ENCODE measurements at places on chromosomes 16 and 17.

DNA sequence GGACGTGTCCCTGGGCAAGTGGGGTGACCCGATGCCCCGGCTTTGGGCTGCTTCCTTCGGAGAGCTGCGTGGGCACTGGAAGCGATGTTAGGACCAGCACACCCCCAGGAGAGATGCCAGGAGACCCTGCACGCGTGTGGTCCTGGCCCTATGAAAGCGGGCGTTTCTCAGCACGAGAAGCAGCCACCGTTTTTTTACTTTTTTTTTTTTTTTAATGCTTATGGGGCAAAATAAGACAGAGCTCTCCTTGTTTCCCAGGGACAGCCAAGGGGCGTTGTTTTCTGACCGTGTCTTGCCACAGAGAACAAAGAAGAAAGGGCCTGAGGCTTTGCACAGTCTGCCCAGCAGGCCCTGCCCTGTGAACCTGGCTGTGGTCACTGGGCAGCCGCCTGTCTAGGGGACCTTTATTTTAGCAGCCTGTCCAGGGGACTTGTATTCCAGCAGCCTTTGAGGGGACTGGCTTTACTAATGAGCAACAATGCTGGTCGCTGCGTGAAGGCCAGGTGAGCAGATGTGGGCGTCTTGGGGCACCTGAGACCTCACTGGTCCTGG, 996 bp downstream of the SLC25A10 start:
- no peak for DNase-seq

DNA sequence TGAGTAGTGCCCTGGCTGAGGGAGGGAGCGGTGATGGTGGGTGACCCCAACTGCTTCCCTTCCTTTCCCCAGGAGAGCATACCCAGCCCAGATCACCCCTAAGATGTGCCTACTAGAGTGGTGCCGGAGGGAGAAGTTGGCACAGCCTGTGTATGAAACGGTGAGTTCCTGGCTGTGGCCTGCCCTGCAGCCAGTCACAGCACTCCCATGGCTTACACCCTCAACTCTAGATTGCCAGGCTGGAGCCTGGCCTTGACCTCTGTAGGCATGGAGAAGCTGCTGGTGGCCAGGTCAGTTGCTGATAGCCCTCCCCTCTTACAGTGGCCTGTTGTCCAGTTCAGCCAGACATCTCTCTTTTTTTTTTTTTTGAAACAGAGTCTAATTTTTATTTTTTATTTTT, 8.6 kb upstream of the NFATC3 start:
- DNase-seq = no peak

GRCh38 chr17:36671144-36671543, 69.8 kb downstream of the MRM1 start:
- no peak for DNase-seq

DNA sequence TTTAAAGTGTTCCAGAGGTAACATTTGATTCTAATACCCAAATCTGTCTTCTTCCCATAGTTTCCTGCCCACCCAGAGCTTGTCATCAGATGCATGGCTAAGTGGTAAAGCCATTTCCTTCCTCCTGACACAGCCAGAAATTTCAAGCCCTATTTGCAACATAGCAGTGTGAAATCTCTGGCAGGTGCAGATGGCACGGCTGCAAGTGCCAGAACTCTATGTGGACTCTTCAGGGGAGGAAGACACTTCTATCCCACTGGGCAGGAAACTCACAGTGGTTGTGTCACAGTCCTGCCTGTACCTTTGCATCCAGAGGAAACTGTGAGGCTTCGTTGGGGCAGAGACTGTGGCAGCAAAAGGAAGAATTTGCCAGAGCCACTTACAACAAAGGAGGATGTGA, 13.2 kb downstream of the DYNLRB2 start:
- no peak for DNase-seq

- no peak for DNase-seq
Observed at GRCh38 chr17:68238871-68239253, 9.0 kb upstream of the AMZ2 start.

- no peak for DNase-seq
Observed at GRCh38 chr17:78512976-78513375, 64.2 kb downstream of the DNAH17 start.

- no peak for DNase-seq
Observed at GRCh38 chr16:49987381-49987780, 37.6 kb upstream of the CNEP1R1 start.

- DNase-seq = no peak
Observed at GRCh38 chr17:2018716-2019510, 6.2 kb downstream of the RTN4RL1 start.

DNA sequence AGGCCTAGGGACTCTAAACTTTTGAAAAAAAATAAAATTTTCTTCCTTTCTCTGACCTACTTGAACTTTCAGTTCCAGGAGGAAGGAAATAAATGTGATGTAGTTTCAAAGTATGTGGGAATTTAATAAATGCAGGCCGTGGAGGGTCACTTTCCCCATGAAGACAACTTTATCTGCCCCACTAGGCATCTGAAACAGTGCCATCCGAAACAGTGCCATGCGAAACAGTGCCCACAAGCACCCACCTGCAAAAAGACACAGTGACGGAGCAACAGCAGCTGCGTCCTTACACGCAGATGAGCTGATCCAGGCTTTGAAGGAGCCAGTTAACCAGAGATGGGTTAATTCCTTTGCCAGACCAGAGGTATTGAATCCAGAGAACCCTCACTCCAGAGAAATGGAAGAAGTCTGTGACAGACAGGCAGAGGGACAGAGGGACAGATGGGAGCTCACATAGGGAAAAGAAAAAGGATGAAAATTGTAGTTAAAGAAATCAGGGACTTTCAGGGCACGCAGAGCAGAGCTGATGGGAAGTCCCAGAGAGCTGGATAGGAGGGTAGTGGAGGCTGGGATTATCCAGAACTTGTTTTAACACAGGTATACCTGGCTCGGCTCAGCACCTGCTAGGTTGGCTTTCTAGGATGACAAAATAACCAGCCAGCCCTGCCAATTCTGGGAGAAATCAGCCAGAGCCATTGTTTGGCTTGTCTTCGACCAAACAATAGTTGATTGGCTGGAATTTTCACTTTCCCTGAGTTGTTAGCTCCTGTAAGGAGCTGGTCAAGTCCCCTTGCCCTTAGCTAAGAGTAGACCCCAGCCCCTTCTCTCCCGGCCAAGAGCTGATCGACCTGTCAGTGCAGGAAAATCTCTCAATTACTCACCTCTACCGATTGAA, 17.1 kb upstream of the HOXB13 start:
- no peak for DNase-seq

Measured in epithelial cell of prostate (primary cell).